ENCODE measurements at places on chromosomes 1 and 21.
A peak's percentile ranks its signal among the peaks of the same experiment; 100 is the strongest.

DNA sequence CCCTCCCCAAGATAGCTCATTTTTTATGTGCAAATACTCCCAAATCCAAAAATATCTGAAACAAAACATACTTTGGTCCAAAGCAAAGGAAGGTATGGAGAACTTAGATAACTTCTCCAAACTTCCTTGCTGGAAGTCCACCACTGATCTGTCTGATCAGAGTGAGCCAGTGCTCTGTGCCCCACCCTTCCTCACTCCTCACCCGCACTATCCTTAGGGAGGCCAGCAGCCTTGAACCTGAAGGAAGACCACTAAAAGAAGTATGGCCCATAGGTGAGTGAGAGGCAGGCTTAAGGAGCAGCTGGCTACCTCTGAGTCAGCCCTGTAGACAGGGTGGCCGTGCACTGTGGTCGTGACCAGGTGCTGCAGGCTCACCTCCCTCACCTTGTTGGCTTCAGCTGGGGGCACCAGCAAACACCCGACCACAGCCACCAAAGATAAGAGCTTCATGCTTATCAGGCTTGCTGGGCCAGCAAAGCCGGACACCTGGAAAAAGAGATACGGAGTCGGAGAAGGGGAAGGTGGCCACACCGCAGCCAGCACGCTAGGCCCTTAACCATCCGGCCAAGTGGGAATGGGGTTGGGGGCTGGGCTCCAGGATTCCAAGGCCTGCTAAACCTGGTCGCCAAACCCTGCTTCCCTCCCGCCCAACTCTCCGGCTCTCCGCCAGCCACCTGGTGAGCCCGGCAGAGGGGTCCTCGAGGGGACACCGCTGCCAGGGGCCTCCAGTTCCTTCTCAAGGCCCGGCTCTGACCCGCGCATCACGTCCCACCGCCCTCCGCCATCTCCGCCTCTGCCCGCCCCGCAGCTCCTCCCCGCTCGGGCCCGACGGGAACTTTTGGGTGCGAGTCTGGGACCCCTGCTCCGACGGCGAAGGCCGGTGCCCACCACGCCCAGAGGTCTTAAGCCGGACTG lies 543 bp downstream of the TMEM9 start:
- DNase-seq: no peak

- DNase-seq: peak; percentile 73
Measured at GRCh38 chr1:2979191-2980072, 41.8 kb upstream of the ACTRT2 start.

DNA sequence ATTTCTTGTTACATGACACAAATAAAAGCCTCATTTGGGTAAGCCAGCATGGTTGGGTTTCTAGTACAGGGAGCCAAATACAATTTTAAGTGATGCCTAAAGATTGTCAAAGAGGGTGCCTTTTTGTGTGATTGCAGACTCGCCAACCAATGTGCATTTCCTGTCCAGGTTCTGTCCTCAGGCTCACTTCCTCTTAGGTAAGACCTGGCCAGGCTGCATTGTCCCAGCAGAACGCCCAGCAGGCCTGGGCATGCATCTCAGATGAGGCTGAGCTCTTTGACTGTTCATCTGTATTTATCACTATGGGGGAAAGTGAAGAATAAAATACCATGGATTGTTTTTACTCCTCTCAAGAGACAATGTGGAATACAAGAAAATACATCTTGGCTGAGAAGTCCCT lies 49.7 kb downstream of the KCNC4 start:
- DNase-seq: no peak

DNA sequence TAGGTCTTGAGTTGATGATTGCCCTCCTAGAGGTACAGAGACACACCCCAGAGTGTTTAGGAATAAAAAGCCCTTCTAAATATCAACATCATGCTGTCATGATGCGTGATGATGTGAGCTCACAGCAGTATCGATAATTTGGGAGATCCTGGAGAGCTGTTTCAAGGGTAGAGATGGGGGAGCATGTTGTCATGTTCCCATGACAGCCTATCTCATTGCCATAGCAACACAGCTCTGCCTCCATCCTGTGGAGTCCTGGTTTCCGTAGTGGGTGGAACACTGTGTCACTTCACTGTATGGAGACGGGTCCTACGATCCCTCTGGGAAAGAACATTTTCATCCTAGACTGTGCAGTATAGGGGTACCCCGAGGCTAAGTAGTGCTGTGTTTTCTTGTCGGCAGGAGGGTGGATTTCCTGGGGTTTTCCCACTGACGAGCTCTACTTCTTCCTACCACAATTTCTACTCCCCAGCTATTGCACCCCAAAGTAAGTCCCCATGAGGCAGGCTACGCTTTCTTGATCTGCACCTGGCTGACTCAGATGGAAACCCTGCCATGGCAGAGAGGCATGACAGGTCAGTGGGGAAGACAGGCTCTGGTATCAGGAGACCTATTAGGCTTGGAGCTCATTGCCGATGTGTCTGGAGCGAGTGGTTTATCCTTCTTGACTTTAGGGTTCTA lies 7.2 kb downstream of the KISS1 start:
- no peak for DNase-seq

DNA sequence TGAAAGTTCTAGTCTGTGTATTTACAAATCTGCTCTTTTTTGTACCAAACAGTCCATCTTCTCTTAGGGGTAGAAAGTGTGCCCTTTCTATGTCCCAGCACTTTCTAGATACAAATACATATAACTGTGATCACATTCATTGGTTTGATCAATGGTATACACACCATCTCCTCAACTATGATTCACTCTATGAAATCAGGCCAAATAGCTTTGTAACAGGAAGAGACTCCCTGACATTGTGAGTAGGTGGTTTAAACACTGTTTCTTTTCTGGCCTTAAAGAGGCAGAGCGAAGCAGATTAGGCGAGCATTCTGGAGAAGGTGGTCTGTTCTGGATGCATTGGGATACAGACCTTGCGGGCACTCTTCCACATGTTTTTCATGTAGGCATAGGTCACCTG lies 39.3 kb upstream of the EXOSC10 start:
- DNase-seq: no peak

DNA sequence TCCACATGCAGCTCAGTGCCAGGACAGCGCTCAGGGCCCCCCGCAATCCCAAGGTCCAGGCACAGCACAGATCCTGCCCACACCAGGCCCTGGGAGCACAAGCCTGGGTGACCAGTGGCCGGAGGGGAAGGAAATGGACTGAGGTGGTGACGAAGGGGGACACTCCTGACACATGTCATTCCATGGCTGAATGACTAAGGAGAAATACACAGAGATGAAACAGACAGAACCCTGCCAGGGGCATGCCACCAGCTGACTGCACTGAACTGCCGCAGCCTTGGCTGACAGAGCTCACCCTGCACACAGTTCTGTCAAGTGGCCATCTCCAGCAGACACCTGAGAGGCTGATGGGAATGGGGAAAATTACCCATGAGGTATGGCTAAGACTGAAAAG lies 56.1 kb downstream of the HSF2BP start:
- DNase-seq: peak; percentile 14

DNA sequence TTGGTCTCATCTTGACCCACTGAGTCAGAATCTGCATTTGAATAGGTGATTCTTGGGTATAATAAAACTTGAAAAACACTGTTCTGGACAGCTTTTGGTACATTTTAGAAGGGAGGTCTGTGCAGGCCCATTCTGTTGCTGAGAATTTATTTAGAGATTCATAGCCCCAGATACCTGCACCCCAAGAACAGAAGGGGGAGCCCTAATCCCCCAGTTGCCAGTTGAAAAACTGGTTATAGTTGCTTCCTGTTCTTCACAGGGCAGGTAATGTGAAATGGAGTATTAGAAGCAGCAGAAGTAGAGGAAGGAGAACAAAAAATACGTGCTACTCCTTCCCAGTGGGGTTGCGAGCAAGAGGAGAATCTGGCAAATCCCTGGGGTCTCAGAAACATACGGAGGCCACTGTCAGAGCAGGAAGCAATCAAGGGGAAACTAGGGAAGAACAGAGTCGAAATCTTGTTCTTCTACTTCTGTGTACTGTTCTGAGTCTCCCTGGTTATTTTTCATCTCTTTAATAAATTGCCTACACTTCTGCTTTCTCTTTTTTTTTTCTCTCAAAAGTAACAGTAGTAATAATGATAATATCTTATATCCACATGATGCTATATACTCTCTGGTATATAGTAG lies 4.6 kb upstream of the CLCA2 start:
- DNase-seq: no peak

- no peak for DNase-seq
Measured at GRCh38 chr1:224173523-224173922, 9.5 kb upstream of the DEGS1 start.

GRCh38 chr1:178367151-178367550 lies 129.6 kb downstream of the CLEC20A start:
- DNase-seq: no peak

- DNase-seq: no peak
Measured at GRCh38 chr1:244022311-244022710, 28.8 kb upstream of the ZBTB18 start.

GRCh38 chr1:31511848-31512615 lies 64.3 kb upstream of the TINAGL1 start:
- DNase-seq: no peak

DNA sequence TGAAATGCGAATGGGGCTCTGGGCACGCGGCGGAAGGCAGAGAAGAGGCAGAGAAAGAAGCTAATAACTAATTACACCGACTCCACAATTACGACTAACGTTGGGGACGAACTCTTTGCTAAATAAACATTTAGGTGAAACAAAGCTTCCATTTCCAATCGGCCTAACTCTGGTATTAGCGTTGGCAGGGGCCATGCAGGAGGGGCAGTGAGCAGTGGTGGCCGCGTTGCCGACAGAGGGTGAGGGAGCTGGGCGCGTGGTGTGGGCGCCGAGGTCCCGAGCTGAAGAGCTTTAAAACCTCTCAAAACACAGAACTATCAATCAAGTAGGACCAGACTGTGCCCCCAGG lies 553 bp upstream of the NDUFV3 start:
- no peak for DNase-seq

DNA sequence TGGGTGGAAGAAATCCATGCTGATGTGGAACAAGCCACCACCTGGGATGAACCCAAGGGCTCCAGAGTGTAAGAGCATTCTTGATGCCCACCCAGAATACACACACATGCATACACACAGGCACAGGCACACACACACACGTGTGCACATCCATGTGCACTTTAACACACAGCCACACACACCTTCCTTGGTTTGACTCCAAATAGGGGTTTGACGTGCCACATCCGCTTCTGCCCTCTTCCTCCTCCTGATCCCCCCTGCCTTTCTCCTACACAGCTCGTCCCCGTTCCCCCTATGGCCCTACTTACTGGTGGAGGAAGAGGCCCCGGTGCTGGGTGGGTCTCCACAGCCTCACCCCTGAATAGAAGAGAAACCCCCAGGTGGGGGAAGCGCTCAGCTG lies 16.0 kb downstream of the SPATA21 start:
- DNase-seq: no peak

GRCh38 chr1:66351913-66352312 lies 182.0 kb upstream of the SGIP1 start:
- DNase-seq: no peak

- no peak for DNase-seq
Measured at GRCh38 chr21:18248171-18248570, 3.5 kb downstream of the CHODL start.

GRCh38 chr1:63321785-63322113 lies 618 bp upstream of the FOXD3 start:
- DNase-seq: no peak

GRCh38 chr1:48038270-48038767 lies 41.1 kb upstream of the TRABD2B start:
- DNase-seq: no peak

- DNase-seq: no peak
Measured at GRCh38 chr1:116365857-116366256, 7.2 kb upstream of the ATP1A1 start.

DNA sequence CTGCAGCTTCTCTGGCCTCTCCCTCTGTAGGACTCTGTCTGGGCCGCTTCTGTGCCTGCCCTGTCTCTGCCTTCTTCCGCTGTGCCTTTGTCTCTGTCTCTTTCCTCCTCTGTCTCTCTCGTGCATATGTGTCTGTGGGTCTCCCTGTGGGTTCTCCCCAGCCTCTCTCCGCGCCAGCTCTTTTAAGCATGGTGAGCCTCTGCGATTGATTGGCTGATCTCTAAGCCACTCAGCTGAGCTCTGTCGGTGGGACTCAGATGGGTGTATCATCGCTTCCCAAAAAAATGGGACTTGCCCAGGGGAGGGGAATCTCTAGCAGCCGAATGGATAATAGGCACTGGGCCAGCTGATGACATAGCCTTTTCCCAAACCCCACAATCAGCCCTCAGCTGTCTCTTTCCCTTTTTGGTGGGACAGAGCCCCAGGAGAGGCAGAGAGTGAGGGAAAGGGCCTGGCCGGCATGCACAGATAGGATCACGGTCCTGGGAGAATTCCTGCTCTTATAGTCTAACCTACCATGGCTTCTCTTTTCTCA lies at the start of gene ADAMTS4:
TSS of gene ADAMTS4 (minus strand) at position 158 of the 535 bp plus-strand sequence. CDS start 427 bp downstream, outside the sequence.
- no peak for DNase-seq

- no peak for DNase-seq
Measured at GRCh38 chr21:31618696-31619430, 40.6 kb upstream of the SOD1 start.

- DNase-seq: no peak
Measured at GRCh38 chr1:179910934-179911333, 28.8 kb downstream of the TOR1AIP1 start.

DNA sequence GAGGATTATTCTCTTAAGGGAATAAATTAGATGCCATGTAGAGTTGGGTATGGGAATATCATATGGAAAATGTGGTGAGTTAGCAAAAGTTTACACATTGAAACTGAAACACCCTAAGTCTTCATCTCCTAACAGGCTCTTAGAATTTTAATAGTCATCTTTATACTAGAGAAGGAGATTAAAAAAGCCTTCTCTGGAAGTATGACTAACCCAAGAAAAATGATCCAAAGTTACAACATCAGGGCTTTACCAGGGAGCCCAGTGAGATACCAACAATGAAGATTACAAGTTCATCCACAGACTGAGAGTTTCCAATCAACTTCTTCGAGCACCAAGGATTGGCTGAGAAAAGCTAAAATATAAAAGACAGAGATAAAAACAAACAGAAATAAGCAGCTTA lies 70.0 kb upstream of the KIAA0040 start:
- DNase-seq: no peak

GRCh38 chr1:8651962-8652361 lies 165.5 kb downstream of the RERE start:
- no peak for DNase-seq

GRCh38 chr1:9907441-9907840 lies 2.6 kb downstream of the CTNNBIP1 start:
- DNase-seq: no peak

DNA sequence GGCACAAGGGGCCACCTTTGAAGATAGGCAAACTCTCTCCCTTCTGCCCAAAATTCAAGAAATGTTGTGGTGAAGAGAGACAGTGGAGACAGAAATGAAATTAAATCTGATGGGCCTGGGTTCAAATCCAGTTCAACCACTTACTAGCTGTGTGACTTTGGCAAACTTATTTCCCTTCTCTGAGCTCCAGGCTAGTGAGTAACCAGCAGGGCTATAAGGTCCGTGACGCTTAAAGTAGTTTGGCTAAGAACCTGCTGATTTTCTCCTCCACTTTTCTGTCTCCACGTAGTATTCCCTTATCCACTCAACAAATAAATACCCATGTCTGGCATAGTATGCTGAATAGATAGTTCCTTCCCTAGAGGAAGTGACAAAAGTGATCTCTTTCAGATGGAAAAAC lies 1.9 kb downstream of the SLC2A1 start:
- no peak for DNase-seq

GRCh38 chr1:205585169-205585834 lies 46.5 kb downstream of the ELK4 start:
- DNase-seq: no peak
